ENCODE measurements at places on chromosomes 1 and 21.

DNA sequence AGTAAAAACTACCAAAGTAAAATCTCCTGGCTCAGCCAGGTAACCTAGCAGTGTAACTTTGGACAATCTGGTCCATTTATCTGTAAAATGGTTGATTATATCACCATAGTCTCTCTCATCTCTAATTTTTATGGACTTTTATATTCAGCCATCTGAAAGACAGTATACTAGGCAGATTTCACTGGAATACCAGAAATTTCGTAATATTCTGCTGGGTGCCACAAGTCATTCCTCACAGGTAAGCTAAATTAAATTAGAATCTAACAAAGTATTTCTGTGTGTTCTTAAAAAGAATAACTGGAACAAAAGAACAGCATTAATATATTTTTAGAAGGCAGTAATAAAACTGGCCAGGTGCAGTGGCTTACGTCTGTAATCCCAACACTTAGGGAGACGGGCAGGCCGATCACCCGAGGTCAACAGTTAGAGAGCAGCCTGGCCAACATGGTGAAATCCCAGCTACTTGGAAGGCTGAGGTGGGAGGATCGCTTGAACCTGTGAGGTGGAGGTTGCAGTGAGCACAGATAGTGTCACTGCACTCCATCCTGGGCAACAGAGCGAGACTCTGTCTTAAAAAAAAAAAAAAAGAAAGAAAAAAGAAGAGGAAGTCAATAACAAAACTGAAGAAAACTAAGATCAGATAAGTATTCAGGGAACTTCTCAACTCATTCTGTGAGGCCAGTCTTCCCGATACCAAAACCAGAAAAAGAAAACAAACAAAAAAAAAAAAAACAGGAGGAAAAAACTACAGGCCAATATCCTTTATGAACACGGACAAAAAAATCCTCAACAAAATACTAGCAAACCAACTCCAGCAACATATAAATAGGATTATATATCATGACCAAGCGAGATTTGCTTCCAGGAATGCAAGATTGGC lies 35.9 kb downstream of the PIK3R3 start:
- DNase-seq = no peak

DNA sequence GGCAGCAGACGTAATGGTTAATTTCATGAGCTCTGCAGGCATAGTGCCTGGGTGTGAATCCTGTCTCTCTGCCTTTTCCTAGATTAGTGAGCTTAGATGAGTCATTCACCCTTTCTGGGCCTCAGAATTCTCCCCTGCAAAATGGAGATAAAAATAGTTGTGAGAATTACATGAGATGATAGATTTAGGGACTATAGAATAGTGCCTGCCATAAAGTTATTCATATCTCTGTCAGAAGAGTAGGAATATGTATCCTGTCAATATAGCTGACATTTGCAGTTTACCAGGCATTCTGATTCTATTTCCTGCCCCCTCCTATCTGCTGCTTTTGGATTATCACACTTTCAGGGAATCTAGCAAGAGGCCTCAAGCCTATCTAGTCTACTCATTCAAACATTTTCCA lies 112.0 kb downstream of the PDE4B start:
- no peak for DNase-seq

DNA sequence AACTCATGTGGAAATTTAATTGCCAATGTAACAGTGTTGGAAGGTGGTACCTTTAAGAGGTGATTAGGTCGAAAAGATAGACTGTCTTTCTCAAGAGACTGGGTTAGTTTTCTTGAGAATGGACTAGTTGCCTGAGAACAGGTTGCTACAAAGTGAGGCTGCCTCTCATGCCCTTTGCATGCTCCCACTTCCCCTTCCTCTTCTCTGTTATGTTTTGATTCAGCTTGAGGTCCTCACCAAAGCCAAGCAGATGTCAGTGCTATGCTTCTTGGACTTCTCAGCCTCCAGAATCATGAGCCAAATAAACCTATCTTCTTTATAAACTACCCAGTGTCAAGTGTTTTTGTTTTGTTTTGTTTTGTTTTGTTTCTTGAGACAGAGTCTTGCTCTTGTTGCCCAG lies 187.0 kb upstream of the RUNX1 start:
- DNase-seq = no peak

DNA sequence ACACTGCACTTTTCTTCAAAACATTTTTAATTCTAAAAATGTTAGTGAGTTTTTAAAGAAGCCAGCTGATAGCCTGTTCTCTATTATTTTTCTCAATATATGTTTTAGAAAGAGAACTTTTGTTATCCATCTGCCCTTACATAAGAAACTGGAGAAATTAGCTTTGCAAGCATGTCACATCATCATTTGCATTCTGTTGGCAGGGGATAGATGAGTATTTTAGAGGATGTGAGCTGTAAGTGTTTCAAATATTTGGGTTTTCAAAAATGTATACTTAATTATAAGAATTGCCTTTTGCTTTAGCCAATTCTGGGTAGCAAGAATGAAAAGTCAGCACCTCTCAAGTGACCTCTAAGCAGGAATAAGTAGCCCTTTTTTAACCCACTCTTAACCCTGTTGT lies 7.4 kb downstream of the NFIA start:
- no peak for DNase-seq

DNA sequence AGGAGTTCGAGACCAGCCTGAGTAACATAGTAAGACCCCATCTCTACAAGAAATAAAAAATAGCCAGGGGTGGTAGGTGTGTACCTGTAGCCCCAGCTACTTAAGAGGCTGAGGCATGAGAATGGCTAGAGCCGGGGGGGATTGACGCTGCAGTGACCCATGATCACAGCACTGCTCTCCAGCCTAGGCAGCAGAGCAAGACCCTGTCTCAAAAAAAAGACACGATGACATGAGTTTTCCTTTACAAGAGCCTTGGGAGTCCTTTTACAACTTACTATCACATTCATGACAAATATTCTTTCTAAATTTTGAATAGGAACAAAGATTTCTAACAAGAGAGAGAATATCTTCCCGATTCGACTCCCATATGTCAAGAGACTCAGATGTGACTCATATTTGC lies 3.3 kb upstream of the BRWD1 start:
- no peak for DNase-seq

DNA sequence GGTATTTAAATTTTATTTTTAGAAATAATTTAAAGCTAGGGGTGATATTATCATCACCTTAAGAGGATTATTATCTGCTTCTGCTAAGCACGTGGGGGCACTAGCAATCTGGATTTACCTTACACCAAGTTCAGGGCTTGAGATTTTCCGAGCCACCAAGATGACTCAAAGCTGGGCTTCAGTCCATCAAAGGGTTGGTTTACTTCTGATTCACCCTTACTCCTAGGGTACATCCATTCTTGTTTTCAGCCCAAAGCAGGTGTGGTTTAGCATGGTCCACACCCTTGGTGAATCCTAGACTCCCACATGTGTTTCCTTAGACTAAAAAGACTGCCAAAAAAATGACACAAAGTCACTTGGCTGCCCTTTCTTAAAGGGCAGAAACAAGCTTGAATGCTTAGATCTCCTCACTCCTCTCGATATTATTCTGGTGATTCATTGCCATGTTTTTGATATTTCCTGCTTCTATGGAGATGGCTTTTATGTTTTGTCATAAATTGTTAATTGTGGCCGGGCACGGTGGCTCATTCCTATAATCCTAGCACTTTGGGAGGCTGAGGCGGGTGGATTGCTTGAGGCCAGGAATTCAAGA lies 9.8 kb upstream of the PRSS38 start:
- DNase-seq = no peak

- no peak for DNase-seq
Measured at GRCh38 chr1:239516579-239516978, 130.2 kb downstream of the CHRM3 start.

- DNase-seq = peak; percentile 64
Measured at GRCh38 chr21:33948096-33948950, 32.7 kb upstream of the ATP5PO start.

GRCh38 chr1:32291708-32292538 lies at the start of gene HDAC1:
Gene HDAC1 (plus strand): TSS chr1:32292083. CDS start chr1:32292170, 87 bp downstream.
- peak; percentile 95 for DNase-seq

DNA sequence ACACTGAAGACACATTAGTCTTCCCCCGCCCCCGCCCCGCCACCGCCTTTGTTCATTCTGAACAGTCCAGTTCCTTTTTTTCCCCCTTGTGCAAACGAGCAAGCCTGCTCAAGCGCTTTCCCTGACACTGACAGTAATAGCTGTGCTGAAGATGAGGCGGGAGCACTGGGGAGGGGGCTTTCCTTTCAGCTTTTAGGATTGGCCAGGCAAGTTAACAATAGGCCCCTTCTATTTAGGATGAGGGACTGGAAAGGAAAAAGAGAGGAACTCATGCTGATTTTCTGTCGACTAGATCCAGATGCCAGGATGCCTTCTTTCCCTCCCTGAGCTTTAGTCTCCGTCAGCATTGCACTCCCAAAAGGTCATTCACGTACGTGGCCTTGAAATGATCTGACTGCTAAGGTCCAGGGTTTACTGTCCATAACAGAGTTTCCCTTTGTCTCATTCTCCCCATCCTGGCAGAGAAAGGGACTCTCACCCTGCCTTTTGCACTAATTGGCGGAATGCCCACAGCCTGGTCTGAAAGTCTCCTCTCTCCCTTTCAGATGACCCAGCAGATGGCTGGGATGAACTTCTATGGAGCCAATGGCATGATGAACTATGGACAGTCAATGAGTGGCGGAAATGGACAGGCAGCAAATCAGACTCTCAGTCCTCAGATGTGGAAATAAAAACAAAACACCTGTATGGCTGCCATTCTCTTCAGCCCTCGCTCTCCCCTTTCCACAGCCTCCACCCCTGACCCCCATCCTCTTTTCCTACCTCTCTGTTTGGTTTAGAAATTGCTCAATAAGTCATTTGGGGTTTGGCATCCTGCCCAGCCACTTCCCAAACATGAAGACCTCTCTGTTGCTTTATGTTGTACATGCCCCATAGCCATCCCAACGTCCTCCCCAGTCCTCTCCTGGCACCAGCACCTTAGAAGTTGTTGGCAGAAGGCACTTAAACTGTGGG lies 28.6 kb upstream of the ZFP69B start:
- no peak for DNase-seq

DNA sequence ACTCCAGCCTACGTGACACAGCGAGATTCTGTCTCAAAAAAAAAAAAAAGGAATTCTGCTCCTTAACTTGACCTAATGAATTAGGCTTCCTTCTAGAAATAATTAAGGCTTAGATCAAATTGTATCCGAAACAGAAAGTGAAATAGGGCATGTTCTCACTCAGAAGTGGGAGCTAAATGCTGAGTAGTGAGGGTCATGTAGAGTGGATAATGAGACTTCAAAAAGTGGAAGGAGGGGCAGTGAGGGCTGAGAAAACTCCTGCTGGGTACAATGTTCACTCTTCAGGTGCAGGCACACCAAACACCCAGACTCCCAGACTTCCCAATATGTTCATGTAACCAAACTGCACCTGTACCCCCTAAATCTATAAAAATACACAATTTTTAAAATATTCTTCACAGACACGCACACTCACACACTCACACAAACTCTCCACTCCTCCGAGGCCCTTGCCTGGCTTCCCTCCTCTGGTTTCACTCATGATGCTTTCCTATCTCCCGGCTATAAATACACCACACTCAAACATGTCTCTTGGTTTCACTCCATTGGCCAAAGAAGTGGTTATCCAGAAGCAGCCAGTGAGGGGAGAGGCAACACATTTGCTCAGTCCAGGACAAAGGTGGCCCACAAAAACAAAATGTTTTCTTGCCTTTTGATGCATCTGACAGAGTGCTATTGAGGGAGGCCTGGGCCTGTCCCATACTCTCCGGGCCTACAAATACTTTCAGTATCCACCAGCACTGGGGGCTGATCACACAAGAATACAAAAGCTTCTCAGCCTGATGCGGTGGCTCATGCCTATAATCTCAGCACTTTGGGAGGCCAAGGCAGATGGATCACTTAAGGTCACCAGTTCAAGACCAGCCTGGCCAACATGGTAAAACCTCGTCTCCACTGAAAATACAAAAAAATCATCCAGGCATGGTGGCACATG lies 249.2 kb downstream of the TOMM20 start:
- no peak for DNase-seq

- no peak for DNase-seq
Measured at GRCh38 chr1:215830226-215830810, 263.2 kb downstream of the KCTD3 start.

DNA sequence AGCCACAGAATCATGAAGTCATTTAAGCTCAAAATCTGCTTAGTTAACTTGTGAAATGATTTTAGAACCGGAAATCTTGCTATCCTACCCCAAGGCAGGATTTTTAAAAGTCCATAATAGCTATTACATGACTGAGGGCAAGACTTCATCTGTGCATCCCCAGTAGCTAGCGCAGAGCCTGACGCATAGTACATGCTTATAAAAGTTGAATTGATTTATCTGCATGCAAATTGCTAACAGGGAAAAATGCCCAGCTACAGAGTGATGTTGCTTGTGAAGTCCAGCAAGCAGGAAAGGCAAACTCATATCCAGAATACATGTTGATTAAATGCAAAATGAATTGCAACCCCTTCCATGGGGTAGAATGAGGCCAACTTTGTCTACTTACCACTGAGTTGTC lies 8.1 kb upstream of the MAP1LC3C start:
- DNase-seq = no peak

- no peak for DNase-seq
Measured at GRCh38 chr1:58432851-58433668, 113.5 kb downstream of the OMA1 start.

DNA sequence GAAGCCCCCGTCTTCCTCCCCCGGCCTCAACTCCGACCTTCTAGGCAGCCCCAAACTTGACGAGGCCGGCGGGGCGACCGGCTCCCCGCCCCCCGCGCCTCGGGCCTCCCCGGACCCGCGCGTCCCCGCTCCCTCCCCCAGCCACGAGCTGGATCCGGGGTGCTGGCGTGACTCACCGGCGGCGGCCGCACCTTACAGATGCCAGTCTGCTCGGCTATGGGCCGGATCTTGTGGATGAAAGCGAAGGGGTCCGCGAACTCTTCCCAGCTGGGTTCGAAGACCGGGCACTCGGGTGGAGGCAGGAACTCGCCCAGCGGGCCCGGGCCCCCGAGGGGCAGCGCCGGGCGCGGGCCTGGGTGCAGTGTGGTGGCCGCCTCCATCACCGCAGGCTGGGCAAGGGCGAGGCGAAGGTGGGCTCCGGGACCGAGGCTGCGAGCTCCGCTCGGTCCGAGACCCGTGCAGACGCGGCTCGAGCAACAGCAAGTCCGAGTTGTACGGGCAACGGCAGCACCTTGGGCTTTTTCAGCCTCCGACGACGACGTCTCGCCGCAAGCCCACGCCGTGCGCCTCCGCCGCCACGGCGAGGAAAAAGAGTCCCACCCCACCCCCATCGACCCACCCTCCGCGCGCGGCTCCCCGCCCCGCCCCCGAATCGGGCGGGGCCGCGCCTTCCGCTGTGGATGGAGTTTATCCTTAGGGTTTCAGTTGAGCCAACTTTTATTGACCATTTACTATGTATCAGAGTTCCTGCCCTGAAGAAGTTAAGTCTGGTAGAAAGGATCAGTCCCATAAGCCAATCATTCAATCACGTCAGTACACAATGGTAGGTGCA lies at the start of gene KDM5B:
Gene KDM5B (minus strand): TSS at position 496 of the 832 bp plus-strand sequence. CDS start 116 bp downstream, at position 380.
- DNase-seq = peak; percentile 50

DNA sequence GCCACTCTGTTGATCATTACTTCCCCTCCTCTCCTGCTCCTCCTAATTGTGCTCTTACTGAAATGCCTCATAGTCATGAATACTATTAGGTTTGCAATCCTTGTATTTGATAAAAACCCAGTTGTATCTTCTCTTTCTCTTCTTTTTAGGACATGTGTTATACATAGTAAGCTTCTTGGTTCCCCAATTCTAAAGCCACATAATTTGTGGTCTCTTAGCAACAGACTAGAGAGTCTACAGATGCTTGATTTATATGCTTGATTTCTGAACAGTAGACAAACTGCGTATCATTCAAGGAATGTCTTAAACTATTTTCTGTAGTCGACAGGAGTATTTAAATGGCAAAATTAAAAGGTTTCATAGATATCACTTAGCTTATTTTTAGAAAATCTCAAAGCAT lies 1598.9 kb downstream of the PLA2G4A start:
- no peak for DNase-seq
